Fibroblast of skin of scalp (primary cell): ENCODE measurements at places on chromosomes 1 and 21.

DNA sequence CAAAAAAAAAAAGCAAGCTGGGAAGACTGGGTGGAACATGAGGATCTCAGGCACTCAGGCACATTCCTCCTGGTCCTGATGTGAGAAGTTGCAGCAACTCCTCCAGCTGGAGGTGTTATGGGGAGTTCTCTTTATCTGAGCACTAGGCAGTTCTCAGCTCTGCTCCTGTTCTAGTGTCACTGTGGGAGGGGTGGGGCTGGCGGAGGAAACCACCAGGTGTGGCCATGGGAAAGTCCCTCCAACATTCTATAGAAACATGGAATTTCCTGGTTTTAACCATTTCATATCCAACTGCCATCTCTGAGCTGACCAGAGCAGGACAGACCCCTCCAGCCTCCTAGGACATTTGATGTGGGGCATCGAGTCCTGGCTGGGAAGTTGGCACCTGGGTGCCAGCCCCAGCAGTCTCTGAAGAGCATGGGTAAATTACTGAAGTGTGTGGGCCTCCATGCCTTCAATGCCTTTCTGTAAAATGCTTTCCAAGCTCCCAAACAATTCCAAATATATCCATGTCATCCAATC, 804 bp upstream of the IKBKE start:
- DNase-seq, result no peak

GRCh38 chr1:147542569-147542897, 1.2 kb downstream of the BCL9 start:
- no peak for DNase-seq

DNA sequence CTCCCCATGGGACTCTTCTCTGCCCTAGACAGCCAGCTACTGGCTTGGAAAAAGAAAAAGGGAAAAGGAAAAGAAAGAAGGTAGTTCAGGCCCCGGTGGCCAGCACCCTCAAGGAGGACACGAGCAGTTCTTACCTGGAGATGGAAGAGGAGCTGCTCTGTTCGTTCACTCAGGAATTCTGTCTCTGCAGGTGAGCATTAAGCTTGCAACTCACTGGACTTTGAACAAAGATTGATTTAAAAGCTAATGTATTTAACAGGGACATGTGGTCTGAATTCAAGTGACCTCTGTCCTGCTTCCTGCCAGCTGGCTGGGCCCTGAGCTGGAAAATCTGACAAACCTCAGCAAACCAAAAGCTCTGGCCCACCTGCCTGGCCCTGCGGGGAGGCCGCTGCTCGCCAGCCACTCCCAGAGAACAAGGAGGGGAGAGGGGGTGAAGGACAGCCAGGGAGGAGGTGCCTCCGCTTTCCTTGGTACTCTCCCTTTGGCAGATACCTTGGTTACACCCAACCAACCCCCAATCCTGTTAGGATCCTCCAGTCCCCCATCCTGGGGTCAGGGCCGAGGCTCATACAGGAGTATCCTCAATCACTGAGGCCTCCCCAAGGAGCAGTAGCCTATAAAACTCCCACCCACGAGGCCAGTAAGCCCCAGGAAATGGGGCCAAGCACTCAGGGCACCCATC, at the start of gene PDZK1:
Gene PDZK1 (minus strand): TSS at position 186 of the 685 bp plus-strand sequence. CDS start 19,347 bp downstream, outside the sequence.
- DNase-seq, result no peak

- DNase-seq, result peak; percentile 20
Measured at GRCh38 chr1:116904791-116905320, 4.9 kb upstream of the PTGFRN start.

DNA sequence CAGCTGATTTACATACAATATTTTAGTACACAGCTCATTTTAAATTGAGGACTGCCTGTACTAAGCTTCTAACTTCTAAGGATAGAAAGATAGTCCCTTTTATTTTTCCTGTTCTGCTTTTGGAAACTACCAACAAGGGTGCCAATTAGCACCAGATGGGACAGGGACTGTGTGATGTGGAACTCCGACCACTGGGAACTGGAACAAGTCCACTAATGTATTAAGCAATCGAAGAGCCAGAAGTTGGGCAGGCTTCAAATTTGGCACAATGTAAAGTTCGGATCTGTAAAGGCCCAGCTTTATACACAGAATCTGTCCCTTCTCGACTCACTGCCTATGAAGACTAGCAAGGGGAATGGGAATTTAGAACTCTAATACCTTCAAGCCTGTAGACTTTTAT, 149.3 kb downstream of the ZC3H11B start:
- peak; percentile 33 for DNase-seq

- DNase-seq, result no peak
Measured at GRCh38 chr1:229032375-229032774, 238.5 kb upstream of the RAB4A start.
